ENCODE measurements at places on chromosomes 6 and 20.

DNA sequence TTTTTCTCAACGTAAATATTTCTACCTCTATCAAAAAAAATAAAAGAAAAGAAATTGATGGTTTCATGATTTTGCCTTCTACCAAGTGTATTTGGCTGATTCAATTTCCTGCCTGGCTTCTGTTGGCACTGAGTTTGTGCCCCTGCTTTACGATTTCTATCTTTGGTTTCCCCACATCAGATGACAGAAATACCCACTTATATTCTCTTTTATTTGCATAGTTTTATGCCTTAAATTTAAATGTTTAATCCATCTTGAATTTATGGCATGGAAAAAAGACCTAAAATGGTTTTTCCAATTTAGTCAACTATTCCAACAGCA, 34.3 kb downstream of the RNF24 start:
- DNase-seq, result no peak

GRCh38 chr6:32790306-32790705, 26.5 kb downstream of the HLA-DOB start:
- DNase-seq, result no peak

- DNase-seq, result no peak
Measured at GRCh38 chr20:49885558-49886332, 29.6 kb downstream of the SPATA2 start.

DNA sequence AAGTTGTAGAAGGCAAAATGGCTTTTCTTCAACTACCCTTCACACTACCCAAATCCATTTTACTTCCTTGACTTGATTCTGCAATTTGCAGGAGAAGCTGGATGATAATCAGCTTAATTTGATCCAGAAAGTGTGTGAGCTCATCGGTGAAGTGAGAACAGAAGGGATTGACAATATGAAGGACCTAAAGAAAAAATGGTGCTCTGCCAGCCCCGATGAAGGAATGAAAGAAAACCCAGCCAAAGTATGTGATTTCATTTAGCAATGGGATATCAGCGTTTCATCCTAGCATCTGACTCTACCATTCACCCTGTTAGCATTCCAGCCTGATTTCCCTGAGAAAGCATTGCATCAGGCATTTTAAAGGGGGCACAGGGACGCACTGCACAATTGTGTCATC, 41.5 kb downstream of the CD164 start:
- no peak for DNase-seq

GRCh38 chr6:122610690-122611455, 668 bp downstream of the PKIB start:
- peak; percentile 13 for DNase-seq

DNA sequence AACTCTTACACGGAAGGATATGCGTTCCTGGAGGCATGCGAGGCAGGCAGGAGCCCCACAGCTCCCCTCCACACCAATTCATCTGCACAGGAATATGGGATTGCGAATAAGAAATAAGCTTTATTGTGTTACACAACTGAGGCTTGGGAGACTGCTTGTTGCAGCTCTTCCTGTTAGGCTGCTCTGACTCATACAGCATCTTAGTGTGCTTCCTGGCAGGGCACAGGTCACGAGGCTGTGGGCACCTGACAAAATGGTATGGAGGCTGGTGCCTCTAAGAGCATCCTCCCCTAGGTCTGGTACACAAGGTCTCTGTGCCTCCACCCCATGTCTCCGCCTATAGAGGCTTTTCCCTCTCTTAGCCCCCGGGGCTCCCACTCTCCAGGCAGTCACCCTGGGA, 6.8 kb downstream of the SLC22A3 start:
- no peak for DNase-seq

All from activated CD8-positive, alpha-beta memory T cell treated with anti-CD3 and anti-CD28 coated beads, Interleukin-2, amount 50 U/mL, for 4 hours (primary cell).